ENCODE measurements at places on chromosomes 7 and 10.
A peak's percentile ranks its signal among the peaks of the same experiment; 100 is the strongest.

DNA sequence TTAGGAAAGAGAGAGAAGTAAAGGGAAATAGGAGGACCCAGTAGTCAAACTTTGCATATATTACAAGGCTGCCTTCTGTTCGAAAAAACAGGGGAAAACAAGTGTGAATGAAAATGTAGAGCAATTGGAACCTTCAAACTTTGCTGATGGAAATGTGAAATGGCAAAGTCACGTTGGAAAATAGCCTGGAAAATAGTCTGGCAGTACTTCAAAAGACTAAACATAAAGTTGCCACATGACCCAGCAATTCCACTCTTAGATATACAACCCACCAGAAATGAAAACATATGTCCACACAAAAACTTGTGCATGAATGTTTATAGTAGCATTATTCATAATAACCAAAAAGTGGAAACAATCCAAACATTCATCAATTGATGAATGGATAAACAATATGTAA, 78.6 kb upstream of the IFRD1 start:
- no peak for DNase-seq

- peak; percentile 45 for DNase-seq
These were observed 43.9 kb upstream of the PODXL start for GRCh38 chr7:131600085-131600881.

- DNase-seq: no peak
These were observed 327.1 kb downstream of the GLRX3 start for GRCh38 chr10:130463104-130463875.

DNA sequence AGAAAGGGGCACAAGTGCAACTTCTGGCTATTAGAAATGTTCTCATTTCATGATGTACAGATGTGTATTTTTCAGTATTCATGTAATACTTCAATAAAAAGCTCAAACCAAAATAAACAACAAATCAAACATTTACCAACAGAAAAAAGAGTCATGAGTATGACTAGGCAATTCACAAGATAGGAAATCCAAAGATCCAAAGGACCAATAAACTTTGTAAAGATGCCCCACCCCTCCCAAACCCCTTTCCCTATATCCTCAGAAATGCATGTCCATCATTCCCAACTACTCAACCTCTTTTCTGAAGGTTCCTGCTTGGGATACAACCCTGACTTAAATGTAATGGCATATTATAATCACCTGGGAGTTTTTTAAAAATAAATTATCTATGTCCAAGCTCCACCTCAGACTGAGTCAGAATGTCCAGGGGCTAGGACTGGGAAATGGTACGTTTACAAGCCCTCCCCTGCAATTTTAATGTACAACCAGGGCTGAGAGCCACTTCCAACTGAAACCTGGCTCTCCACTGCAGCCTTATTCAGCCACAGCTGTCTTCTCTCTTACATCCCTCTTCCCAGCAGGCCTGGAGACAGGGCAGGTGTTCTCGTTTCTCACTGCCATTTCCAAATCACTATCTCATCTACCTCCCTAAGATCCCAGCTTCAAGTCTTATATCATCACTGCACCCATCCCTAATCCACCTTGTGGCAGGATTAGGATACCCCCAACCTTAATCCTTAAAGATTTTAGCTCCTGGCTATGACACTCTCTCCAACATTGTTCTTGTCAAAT, 36.5 kb downstream of the COA1 start:
- DNase-seq: no peak

DNA sequence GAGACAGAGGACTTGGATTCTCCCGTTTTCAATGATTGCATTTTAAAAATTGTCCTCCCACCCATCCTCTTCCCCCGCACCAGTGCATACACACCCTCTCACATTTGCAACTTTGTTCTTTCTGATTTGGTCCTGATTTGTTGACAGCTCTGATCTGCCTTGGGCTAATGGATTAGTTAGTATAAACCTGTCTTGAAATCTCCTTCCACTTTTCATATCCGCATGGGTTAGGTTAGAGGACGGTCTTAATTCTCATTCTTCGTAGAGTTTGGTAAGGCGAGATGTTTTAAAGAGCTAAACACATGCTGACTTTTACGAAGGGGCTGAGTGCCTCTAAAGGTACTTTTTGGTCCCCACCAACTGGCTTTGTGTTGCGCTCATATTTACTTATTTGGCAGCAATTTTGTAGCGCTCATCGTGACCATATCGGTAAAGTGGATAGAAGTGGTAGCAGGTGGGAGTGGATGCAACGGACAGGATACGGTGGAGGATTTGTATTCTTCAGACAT, 1.1 kb downstream of the AHR start:
- DNase-seq: no peak

GRCh38 chr7:46290374-46291049, 369.4 kb upstream of the IGFBP3 start:
- DNase-seq: no peak

DNA sequence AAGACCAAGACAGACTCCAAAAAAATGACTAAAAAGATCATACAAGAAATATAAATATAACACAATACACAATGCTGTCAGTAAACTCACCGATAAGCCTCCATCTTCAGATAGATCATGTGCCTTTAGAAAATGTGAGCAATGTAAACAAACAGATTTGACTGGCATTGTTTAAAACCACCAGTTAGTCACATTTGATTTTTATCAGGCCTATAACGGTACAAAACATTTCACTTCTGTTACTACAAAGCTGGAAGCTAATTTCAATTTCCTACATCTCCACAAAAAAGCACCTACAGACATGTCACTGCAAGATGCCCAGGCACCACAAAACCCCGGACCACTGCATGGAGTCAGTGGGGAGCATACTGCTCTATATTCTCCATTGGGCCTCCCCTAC, 18.9 kb downstream of the SGMS1 start:
- peak; percentile 14 for DNase-seq

DNA sequence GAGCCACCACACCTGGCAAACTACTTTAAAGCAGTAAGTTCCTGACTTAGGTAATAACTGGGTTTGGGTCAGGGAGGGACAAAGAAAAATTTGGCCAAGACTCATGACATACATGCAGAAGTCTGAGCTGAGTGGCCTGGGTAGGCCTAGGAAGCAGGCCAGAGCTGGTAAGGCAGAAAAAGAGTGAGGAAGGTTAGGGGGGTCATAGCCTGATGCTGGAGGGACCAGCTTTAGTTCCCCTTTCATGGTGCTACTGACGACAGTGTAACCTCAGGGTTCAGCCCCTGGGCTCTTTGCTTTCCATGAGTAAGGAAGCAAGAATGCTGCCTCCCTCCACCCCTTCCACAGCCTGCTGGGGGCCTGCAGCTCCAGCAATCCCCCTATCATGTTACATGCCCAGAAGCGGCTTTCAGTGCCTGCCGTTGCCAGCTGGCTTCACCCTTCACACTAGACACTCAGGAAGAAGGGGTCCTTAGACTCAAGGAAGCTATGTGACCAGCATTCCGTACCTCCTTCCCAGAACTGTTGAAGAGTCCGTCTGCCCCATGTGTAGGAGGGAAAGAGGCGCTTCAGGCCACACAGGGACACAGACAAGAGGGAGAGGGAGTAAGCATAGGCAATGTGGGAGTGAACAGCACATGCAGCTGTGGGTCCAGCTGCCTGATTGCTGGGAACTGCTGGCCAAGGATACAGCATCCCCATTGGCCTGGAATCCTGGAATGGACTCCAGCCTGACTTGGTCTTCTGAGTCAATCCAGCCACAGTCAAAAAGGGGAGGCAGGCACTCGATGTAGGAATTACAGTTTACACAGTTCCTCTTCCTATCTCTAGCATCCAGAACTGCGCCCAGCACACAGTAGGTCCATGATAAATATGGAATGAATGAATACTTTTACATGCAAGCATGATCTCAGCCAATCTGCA, 4.1 kb upstream of the PLAU start:
- DNase-seq: peak; percentile 90

DNA sequence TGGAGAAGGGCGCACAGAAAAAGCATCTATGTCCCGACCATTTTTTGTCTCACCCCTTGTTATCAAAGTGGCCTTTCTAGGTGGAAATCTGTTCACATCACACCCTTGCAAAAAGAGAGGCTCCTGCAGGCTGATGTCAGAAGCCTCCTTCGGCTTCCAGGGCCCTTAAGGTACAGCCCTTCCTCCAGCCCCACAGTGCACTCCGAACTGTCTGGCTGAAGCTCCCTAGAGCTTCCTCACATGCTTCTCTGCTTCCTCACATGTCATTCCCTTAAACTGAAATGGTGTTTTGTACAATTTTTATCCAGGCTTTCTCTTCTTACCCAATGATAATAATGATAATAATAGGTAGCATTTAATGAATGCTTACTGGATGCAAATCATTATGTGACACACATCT, 210.3 kb downstream of the INHBA start:
- no peak for DNase-seq

- no peak for DNase-seq
These were observed 45.5 kb downstream of the CAV1 start for GRCh38 chr7:116570306-116570705.

- DNase-seq: no peak
These were observed 2.5 kb downstream of the VAX1 start for GRCh38 chr10:117135480-117136140.

GRCh38 chr7:33642312-33642711, 263.0 kb upstream of the BMPER start:
- no peak for DNase-seq

DNA sequence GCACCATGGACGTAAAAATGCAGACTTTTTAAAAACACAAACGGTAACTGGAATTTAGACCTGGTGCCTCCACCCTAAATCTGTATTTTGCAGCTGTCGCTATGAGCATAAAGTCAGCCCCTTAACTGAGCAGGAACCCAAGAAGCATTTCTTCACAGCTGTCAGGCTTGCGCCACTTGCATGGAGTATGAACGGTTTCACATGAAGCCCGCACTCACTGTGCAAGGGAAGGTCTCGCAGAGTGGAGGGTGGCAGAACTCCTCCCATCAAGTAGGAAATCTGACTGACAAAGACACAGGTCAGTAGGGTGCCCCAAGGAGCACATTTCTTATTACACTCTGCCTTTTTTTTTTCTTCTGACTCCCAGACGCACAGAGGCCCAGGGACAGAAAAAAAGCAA, 58.5 kb downstream of the ELMO1 start:
- DNase-seq: no peak
